MG63 (cell line): ENCODE measurements at places on chromosomes 13 and 19. TPM values are rescaled to one million over a fixed set of nuclear protein-coding genes. Genes with fewer than 3 reads are reported as not detected.

- no peak for DNase-seq
Measured at GRCh38 chr19:3411636-3412035, 45.3 kb downstream of the NFIC start.

- peak; percentile 37 for DNase-seq
Measured at GRCh38 chr19:3304871-3305423, 61.4 kb upstream of the NFIC start.

DNA sequence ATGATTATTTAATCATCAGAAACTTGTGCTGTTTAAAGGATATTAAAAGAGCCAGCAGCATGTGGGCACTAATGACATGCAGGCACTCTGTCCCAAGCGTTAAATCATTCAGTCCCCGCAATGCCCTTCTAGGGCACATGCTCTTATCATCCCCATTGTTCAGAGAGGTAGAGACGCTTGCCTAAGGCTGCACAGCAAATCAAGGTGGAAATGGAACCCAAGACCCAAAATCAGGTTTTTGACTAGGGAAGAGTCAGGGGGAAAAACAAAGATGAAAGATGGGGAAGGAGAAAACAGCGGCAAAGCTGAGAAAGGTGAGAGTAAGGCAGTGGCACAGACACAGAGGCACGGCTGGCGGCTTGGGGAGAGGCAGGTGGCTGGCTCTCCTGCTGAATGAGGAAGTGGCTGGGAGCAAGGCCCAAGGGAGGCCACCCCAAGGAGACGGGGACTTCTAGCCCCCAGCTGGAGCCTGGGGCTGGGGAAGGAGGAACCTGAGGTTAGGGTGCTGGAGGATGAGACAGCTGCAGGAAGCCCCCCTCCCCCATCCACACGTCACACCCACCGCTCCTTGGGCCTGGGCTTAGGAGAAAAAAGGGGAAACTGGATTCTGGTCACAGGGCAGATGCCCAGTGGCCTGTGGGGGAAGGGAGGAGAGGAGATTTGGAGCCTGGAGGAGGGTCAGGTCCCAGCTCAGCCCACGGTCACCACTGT is 1.0 kb upstream of the TYROBP start:
- no peak for DNase-seq

- peak; percentile 39 for DNase-seq
Measured at GRCh38 chr19:7787141-7787540, 24.1 kb downstream of the CLEC4M start.

GRCh38 chr13:30479154-30479882 is 13.6 kb upstream of the HMGB1 start:
- no peak for DNase-seq

- DNase-seq = no peak
Measured at GRCh38 chr13:98399756-98400155, 177.2 kb downstream of the STK24 start.

Gene SIGLEC5
- total RNA-seq = not detected in 2 replicates
